ENCODE measurements at places on chromosomes 7 and 10.

GRCh38 chr10:128062331-128062880, 63.8 kb downstream of the MKI67 start:
- no peak for DNase-seq

DNA sequence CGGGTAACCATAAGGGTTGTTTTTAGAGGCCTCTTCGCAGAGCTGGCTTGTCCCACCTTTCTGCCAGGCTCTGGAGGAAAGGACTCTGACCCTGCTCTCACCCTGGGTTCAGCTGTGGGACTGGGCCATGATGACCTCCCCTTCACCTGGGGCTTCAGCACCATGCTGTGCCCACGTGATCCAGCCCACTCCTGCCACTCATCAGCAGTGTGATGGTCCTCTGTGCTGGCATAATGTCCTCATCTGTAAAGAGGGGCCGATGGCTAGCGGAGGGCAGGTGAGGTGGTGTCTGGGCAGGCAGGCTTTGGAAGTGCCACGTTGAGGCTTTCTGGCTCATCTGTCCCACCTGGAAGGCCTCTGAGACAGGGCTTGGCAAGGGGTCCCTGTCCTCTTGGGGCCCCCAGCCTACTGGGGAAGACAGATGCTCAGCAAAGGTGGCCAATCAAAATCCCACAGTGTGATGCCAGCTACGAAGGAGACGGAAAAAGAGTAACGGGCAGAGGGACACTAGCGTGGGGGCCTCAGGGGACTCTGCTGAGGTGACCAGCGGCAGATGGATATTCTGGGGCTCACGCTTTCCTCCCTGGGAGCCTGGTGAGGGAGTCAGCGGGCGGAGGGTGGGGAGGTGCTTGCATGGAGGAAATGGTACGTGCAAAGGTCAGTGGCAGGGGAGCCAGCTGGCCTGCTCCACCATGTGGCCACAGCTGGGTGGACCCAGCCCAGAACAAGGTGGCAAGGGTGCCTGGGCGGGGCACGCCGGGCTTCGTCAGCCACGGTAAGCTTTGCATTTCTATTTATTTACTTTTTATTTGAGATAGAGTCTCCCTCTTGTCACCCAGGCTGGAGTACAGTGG, 5.4 kb downstream of the LRWD1 start:
- no peak for DNase-seq

GRCh38 chr10:49296382-49296781, 2.6 kb upstream of the C10orf71 start:
- no peak for DNase-seq

DNA sequence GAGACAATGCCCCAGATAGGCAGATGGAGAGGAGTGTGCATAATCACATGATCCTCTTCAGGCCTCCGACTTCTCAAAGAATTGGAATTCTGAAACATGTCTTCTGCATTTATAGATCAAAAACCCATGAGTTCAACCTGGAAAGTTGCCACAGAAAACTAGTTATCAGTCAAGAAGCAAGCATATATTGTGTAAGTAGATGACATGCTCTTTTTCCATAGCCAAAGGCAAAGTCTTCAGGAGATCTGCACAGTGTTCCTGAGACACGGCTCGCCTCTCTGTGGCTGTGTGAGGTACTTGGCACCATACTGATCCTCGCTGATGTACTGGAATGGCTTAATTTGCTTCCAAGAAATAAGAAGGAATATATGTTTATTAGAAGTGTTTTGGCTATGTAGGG, 213.5 kb upstream of the MKI67 start:
- no peak for DNase-seq

- DNase-seq, result no peak
Observed at GRCh38 chr10:70834021-70834420, 18.3 kb downstream of the SGPL1 start.

DNA sequence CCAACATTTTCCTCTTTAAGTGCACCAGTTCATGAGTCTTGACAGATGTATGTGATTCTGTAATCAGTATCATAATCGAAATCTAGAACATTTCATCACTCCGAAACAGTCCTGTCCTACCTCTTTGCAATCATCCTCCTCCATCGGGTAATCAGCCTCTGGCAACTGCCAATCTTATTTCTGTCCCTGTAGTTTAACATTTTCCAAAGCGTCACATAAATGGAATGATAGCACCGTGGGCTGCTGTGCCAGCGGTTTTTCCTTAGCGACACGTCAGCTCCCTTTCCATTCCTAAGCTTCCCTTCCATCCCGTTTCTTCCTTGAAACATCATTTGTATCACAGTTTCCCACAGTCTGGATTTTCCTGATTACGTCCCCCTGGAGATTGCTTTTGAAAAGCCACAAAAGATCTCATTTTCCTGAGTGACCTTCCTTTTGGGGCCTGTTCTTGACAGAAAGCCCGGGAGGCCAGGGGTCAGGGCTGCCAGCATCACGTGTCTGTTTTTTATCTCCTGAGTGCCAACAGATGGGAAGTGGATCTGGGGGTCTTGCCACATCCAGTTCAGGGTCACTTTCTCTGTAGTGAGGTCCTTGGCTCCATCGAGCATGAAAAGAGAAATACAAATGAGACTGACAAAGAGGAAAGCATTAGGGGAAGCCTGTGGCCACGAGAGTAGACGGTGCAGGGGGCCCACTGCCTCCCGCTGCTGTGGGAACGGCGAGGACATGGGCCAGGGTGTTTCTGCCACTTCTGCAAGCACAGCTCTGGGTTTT, 31.6 kb downstream of the TMEM120A start:
- DNase-seq, result peak; percentile 92

DNA sequence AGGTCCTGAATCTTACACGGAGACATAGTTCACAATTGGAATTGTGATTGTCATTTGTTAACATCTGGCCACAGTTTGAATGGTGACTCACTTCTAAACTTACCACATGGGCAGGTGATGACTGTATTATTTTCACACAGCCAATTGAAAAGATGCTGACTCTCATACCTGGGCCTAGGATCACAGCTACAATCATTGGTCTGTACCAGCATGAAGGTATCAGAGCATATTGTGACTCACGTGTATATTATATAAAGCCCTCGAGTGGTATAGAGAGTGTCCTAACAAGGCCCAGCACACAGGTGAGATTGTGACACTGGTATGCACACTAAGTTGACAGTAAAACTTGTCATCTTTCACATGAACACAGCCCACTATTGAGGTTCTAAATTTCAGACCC, 9.4 kb upstream of the ZNF107 start:
- no peak for DNase-seq

DNA sequence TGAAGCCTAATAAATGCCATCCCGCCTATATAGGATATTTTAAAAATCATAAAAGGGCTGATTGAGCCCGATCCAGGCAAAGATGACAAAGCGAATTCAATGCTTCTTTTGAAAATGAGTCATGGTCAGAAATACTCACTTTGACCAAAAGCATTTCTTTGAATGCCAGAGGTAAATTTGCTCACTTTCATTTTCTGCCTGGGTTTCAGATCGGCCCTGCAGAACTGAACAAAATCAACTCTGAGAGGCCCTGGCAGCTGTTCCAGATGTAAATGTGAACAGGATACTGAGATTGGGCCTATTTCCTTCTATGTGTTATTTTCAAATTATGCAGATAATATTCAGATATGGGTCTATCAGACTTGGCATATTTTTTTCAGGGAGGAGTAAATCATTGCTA, 114.8 kb upstream of the ARID5B start:
- peak; percentile 89 for DNase-seq

- no peak for DNase-seq
Observed at GRCh38 chr10:31757831-31758230, 170.8 kb downstream of the ARHGAP12 start.

GRCh38 chr7:139182363-139182762, 48.7 kb upstream of the UBN2 start:
- no peak for DNase-seq

DNA sequence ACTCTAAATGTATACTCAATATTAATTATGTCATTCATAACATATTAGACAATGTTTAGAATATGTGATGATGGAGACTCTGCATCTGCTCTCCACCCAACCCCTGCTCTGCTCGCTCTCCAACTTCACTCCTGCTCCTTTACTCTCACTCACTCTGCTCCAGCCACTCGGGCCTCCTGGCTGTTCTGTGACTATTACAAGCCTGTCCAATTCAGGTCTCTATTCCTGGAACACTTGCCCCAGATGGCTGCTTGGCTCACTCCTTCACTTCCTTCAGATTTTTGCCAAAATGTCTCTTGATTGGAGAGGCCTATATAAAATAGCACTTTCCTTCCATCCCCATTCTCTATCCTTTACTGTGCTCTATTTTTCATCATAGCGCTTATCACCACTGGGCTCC, 84.8 kb downstream of the HBP1 start:
- no peak for DNase-seq

GRCh38 chr7:93316730-93317129, 84.6 kb downstream of the VPS50 start:
- DNase-seq, result no peak

- peak; percentile 19 for DNase-seq
Observed at GRCh38 chr7:82051601-82052000, 281.8 kb upstream of the HGF start.

DNA sequence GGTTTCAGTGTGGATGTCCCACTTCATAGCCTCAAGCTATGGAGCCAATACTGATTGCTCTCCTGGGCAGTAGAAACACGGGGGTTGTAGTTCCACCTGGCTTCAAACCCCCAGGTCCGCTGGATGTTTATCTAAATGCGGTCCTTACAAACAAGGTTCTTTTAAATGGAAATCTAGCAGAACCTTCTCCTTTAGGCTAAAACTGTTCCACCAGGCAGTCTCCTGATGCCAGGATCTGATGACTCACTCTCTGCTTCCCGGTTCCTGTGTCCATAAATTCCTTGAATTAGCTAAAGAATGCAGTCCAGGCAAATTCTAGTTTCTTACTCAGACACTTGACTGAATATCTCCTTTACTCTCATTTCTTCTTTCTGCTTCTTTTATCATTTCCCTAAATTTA, 108.4 kb upstream of the FAM3C start:
- DNase-seq, result peak; percentile 80

- DNase-seq, result no peak
Observed at GRCh38 chr7:3892157-3892556, 591.1 kb downstream of the SDK1 start.
